ENCODE measurements at places on chromosomes 16 and 17. TPM values are rescaled to one million over a fixed set of nuclear protein-coding genes. Genes with fewer than 3 reads are reported as not detected.

DNA sequence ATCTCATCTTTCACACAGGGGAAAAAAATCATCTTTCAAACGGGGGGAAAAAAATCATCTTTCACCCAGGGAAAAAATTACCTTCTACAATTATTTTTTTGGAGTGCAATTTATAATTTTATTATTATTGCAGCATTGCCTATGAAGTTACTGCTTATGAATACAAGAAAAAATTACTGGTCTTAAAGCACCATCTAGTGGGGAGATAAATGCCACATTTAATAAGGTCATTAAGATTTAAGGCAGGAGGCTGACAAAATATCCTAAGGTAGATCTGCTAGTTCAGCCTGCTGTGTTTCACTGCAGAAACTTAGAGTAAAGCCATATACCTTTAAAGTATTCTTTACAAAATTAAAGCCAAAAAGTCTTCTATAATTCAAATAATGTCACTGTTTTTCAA lies 13.7 kb downstream of the SHCBP1 start:
- H3K4me1 ChIP-seq, result no peaks in the 10 kb centered on the region
- H3K27ac ChIP-seq, result no peak overlapping the region
- H3K27me3 ChIP-seq, result no peaks in the 10 kb centered on the region
- no peak overlapping the region for H3K4me3 ChIP-seq

- no peak overlapping the region for H3K27ac ChIP-seq
- H3K36me3 ChIP-seq, result peaks cover 4% of the 10 kb centered on the region
- H3K4me3 ChIP-seq, result no peak overlapping the region
- no peaks in the 10 kb centered on the region for H3K27me3 ChIP-seq
Measured at GRCh38 chr17:2705888-2706795, 5.4 kb downstream of the CLUH start.

SMIM36 gene
- not detected for total RNA-seq

DNA sequence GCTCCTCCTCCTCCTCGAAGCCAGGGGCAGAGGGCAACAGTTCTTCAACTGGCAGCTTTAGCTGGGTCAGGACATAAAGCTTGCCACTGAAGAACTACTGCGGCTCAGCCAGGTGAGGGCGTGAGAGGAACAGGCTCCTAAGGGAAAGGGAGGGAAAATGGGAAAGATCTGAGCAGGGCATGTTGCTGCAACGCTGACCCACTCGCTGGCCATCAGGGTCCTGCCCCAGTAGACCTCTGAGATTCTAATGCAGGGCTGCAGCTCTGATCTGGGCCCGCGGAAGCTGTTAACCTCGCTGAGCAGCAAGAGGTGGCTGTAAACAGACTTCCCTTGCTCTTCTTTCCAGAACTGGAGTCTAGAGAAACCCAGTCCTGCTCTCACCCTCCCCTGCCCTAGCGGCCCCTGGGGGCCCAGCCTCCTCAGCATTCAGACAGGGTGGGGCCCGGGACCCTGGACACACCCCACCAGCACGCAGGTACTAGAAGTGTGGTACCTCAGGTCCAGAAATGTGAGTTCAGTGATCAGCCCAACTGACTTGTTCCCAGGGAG lies 3.8 kb upstream of the TLCD2 start:
- H3K27ac ChIP-seq, result peak overlapping the region; percentile 98
- H3K4me3 ChIP-seq, result peak overlapping the region; percentile 93
- H3K36me3 ChIP-seq, result no peaks in the 10 kb centered on the region
- H3K4me1 ChIP-seq, result peaks cover 25% of the 10 kb centered on the region

GRCh38 chr16:12815361-12815760 lies 11.7 kb upstream of the CPPED1 start:
- no peaks in the 10 kb centered on the region for H3K4me1 ChIP-seq
- no peaks in the 10 kb centered on the region for H3K27me3 ChIP-seq
- H3K36me3 ChIP-seq, result no peaks in the 10 kb centered on the region
- H3K4me3 ChIP-seq, result no peak overlapping the region

GRCh38 chr16:88374736-88375135 lies 8.0 kb upstream of the ZNF469 start:
- H3K4me1 ChIP-seq, result no peaks in the 10 kb centered on the region
- H3K4me3 ChIP-seq, result no peak overlapping the region
- H3K36me3 ChIP-seq, result no peaks in the 10 kb centered on the region
- no peaks in the 10 kb centered on the region for H3K27me3 ChIP-seq

DNA sequence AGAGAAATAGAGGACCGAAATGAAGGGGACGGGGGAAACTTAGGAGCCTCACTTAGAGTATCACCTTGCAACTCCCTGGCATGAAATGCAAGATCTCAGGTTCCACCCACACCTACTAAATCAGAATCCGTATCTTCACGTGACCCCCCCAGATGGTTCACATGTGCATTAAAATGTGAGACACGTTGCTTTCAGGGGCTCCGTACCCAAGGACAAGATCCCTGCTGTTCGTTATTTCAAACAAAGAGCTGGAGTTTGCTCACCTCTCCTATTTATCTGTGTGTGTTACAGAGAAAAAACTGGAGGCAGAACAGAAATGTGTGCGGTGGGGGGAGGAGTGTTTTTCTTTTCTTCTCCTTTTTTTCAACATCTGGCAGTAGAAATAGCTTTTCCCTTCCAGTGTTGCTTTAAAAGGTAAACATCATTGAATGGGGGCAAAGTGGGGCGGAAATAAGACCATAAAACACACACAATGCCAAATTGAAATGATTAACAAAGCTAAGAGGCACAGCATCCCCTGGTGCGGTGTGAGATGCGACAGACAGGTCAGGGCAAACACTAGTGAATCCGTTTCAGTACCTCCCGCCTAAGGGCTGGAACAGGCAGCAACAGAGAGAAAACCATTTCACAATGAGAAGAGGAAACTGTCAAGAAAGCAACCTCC lies 145.4 kb downstream of the SOX9 start:
- H3K27me3 ChIP-seq, result no peaks in the 10 kb centered on the region
- H3K4me3 ChIP-seq, result no peak overlapping the region
- H3K27ac ChIP-seq, result no peak overlapping the region
- no peaks in the 10 kb centered on the region for H3K36me3 ChIP-seq
- no peaks in the 10 kb centered on the region for H3K4me1 ChIP-seq

DNA sequence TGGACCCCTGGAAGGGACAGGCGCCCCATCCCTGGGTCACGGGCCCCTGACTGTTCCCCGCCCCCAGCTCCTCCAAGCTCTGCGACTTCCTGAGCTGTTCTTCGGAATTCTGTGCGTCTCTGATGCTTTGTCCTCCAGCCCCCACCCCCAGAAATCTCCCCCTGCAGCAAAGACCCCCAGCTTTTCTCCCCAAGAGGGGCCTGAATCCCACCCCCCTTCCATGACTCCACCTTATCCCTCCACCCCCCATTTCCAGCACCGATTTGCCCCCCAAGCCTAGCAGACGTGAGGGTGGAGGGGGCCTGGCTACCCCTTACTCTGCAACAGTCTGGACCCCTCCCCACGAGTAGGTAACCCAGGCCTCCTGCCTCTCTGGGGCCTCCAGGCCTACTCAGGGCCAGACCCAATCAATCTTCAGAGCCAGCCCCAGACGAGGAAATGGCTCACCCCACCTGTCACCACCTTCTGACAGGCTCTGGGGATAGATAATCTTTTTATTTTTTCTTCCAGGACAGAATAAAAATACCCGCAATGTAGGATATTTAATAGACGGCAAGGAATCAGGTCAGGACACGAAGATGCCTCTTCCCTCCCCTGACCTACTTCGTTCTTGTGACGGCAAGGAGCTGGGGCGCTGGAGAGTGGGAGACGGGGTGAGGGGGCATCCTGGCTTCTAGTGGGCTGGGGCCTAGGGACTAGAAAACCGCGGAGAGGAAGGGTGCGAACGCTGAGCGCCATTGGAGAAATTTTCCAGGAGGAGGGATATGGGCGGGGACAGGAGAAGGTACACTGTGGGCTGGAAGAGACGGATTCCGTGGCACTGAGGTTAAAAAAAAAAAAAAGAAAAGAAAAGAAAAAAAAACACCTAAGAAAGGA lies 744 bp upstream of the PLXDC1 start:
- DNase-seq, result peak; percentile 40
- H3K4me1 ChIP-seq, result no peaks in the 10 kb centered on the region
- H3K27ac ChIP-seq, result peak overlapping the region; percentile 84
- no peaks in the 10 kb centered on the region for H3K36me3 ChIP-seq
- peaks cover 18% of the 10 kb centered on the region for H3K27me3 ChIP-seq

CASKIN2 gene
- total RNA-seq, result 26.5 TPM

DNA sequence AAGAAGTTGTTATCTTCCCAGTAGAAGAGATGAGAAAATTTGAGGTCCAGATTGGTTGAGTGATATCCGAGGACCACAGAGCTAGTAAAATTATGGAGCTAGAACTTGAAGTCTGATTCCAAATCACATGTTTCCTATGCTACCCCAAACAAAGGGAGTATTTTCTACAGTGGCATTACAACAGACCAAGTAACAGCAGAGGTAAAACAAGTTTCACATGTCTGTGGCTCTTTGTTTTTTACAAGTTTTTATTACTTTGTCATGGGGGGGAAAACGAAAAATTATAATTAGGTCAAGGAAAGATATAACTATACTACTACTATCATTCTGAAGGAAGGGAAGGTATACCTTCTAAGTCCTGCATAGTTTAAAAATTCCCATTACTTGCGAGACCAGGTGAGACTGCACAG lies 49.4 kb downstream of the KANSL1 start:
- H3K4me1 ChIP-seq, result peaks cover 8% of the 10 kb centered on the region
- H3K27me3 ChIP-seq, result no peaks in the 10 kb centered on the region
- no peak for DNase-seq
- H3K27ac ChIP-seq, result no peak overlapping the region

DNA sequence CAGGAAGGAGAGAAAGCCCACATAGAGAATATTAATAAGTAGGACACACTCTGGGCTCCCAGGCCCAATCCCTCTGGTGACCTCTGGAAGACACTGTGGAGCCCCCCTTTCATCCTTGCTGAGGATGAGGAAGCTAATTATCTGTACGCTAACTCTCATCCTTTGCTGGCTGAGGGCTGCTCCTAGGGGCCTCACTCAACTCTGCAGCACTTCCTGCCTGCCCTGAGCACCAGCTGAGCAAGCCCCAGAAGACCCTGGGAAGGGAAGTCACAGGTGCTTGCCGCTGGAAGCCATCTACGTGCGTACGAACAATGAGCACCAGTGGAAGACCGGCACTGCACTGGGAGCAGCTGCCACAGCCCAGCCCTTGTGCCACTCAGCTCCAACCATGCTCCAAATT lies 145.8 kb upstream of the CDH5 start:
- H3K4me1 ChIP-seq, result no peaks in the 10 kb centered on the region
- H3K27ac ChIP-seq, result no peak overlapping the region
- H3K36me3 ChIP-seq, result no peaks in the 10 kb centered on the region
- no peaks in the 10 kb centered on the region for H3K27me3 ChIP-seq

GRCh38 chr17:3843935-3844516 lies 2.0 kb downstream of the NCBP3 start:
- peak; percentile 63 for DNase-seq
- H3K27me3 ChIP-seq, result no peaks in the 10 kb centered on the region
- no peaks in the 10 kb centered on the region for H3K36me3 ChIP-seq
- H3K4me1 ChIP-seq, result no peaks in the 10 kb centered on the region
- H3K27ac ChIP-seq, result no peak overlapping the region

- DNase-seq, result no peak
- no peaks in the 10 kb centered on the region for H3K4me1 ChIP-seq
- H3K36me3 ChIP-seq, result no peaks in the 10 kb centered on the region
- H3K27me3 ChIP-seq, result no peaks in the 10 kb centered on the region
Measured at GRCh38 chr17:306116-306515, 46.5 kb downstream of the RPH3AL start.

IL34 gene
- total RNA-seq, result 1.1 TPM

DNA sequence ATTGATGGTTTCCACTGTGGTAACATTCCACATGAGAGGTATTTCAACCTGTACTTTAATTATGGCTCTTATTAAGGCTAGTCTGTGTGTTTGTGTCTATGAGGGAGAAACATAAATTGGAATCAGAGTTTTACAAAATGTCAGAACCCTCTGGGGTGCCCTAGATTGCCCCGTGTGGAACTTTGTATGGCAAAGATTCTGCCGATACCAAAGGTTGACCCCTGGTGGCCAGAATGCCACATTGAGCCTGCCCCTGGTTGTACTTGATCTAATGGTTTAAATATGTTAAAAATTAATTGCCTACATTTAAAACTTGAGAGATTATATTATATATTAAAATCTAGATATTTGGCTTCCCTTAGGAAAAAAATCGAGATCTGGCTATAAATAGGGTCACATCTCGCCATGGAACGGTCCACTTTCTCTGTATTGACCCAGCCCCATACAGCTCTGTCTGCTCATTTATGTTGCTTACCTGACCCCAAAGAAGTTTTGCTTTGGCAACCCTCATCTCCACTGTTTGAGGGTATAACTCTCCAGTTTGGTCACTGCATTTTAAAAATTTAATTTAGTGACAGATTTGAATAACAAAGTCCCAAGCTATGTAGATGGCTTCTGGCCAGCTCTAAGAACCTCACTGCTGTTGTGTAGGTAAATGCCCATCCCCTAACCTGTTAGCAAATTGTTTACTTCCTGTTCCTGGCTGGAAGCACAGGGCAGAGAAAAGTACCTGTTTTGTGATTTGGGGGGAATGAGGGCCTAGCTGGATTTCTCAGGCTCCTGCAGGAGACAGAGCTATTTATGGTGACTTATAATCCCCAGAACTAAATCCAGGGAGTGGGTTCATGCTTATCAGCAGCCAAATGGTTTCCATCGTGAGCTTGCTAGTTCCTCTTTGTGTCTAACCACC lies 95.0 kb downstream of the PLCG2 start:
- H3K4me1 ChIP-seq, result no peaks in the 10 kb centered on the region
- H3K4me3 ChIP-seq, result no peak overlapping the region
- no peak overlapping the region for H3K27ac ChIP-seq
- peak; percentile 51 for DNase-seq
- H3K36me3 ChIP-seq, result no peaks in the 10 kb centered on the region

- H3K27ac ChIP-seq, result no peak overlapping the region
- no peaks in the 10 kb centered on the region for H3K27me3 ChIP-seq
- no peaks in the 10 kb centered on the region for H3K36me3 ChIP-seq
- no peak for DNase-seq
- H3K4me1 ChIP-seq, result no peaks in the 10 kb centered on the region
Measured at GRCh38 chr16:85851034-85851785, 47.8 kb upstream of the IRF8 start.

GRCh38 chr17:28470914-28471366 lies 2.5 kb upstream of the SLC13A2 start:
- H3K36me3 ChIP-seq, result no peaks in the 10 kb centered on the region
- H3K27me3 ChIP-seq, result no peaks in the 10 kb centered on the region
- DNase-seq, result peak; percentile 55
- H3K4me1 ChIP-seq, result no peaks in the 10 kb centered on the region

TNFRSF17 gene
- 1.3 TPM for total RNA-seq

- no peaks in the 10 kb centered on the region for H3K27me3 ChIP-seq
- no peak overlapping the region for H3K4me3 ChIP-seq
- H3K27ac ChIP-seq, result no peak overlapping the region
- H3K36me3 ChIP-seq, result no peaks in the 10 kb centered on the region
- no peaks in the 10 kb centered on the region for H3K4me1 ChIP-seq
Measured at GRCh38 chr16:71493213-71493612, 4.1 kb upstream of the ZNF19 start.
